Activated CD4-positive, alpha-beta T cell treated with anti-CD3 and anti-CD28 coated beads, Interleukin-2, Interleukin-6, amounts not matched to agents 100 ng/mL and 50 ng/mL, durations not matched to agents 16 hours and 8 hours (primary cell): ENCODE measurements at places on chromosomes 5 and 9.

- DNase-seq: no peak
Measured at GRCh38 chr5:173751266-173751600, 134.8 kb upstream of the BOD1 start.

GRCh38 chr5:177374211-177374610 lies 10.0 kb upstream of the SLC34A1 start:
- no peak for DNase-seq

DNA sequence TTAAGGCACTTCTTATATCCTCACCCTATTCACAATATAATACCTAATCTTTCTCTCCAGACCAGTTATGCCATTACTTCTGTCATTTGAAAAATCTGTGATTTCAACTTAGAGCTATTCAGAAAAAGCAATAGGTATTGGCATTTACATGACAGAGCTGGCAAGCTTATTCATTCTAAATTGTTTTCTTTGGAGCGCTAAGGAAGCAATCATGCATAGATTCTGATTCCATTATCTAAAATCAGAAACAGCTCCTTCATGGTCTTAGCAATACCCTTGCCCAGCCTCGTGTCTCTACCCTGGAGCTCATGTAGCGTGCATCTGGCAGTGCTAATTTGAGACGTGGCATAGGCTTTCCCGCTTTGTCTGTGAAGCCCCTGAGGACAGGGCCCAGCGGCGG lies 4.5 kb downstream of the SLC1A1 start:
- DNase-seq: no peak

DNA sequence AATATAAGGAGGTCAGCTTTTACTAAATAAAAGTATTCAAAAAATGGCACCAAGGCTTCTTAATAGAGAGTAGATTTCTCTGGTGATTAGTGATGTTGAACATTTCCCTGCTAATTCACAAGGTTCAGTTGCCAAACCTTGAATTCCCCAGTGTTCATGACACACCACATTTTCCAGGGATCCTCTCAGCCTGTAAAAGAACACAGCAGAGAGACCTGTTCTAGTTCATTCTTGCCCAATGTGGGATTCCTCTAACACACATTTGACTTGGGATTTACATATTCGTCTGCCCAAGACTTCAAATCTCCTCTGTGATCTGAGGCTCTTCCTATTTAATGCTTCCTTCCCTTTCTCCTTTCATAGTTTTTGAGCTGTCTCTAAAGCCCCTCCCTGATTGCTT lies 273.2 kb upstream of the CDH9 start:
- DNase-seq: no peak

DNA sequence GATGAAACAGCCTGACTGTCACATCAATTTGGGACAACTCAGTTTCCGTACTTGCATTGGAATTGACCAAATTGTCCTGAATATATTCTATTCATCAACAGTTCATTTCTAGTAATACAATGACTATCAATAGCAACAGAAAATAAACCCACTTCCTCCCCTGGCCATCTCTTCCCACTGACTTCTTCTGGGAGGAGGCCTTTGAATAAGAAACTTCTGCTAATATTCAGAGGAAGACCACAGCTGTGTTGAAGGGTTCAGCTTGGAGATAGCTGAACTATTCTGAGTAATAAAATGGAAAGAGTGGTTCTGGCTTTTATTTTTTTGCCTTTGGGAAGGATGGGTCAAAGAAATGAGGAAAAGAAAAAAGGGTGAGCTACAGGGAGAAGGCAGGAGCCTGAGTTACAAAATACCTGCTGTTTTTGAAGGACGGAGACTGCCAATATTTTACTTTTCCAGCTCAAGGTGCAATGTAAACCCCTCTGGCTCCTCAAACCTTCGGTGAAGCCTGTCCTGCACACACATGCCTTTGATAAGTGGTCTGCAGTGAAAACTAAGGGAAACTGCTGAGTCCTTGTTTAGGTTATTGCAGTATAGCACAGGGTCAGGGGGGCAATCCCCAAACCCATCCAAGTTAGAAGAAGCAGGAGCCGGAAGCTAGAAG lies 29.9 kb downstream of the FYB1 start:
- no peak for DNase-seq

DNA sequence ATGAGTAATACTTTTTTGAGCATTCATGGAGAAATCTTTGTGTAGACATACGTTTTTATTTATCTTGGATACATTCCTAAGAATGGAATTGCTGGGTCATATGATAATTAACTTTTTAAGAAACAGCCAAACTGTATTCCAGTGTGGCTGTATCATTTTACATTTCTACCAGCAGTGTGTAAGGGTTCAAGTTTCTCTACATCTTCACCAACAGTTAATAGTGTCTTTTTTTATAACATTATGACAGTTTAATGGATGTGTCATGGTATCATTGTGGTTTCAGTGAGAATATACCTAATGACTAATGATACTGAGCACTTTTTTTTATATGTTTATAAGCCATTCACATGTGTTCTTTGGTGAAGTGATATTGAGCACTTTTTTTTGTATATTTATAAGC lies 52.4 kb downstream of the NIPBL start:
- no peak for DNase-seq

GRCh38 chr9:22030101-22030598 lies 21.0 kb upstream of the CDKN2B start:
- no peak for DNase-seq

DNA sequence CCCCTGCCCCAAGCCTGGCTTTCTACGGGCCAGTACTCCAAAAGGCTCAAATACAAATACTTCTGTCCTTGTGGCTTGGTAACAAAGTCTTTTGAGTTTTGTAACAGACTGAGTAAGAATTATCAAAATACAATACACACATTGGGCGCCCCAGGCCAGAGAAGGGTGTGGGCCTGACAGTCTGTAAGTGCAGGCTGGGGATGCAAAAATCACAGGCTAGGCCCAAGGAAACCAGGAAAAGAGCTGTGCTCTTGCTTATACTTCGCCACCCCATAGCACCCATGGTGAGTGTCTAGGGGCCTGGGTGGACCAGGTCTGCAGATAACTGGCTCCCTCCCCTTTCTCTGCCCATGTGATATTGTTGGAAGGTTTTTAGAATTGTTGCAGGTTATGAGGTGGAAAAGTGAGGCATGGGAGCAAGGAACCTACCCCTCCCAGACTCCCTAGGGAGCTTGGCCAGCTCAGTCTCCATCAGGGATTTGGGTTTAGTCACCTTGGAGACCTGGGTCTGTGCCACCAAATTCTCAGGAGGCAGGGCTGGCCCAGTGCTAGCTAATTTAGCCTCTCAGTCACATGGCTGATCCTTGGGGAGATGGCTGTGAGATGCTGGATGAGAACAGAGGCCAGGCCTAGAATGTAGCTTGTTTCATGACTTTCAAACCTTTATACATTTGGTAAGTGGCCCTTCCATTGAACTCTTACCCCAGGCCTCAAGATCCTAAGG lies 72.9 kb downstream of the TARS1 start:
- no peak for DNase-seq

DNA sequence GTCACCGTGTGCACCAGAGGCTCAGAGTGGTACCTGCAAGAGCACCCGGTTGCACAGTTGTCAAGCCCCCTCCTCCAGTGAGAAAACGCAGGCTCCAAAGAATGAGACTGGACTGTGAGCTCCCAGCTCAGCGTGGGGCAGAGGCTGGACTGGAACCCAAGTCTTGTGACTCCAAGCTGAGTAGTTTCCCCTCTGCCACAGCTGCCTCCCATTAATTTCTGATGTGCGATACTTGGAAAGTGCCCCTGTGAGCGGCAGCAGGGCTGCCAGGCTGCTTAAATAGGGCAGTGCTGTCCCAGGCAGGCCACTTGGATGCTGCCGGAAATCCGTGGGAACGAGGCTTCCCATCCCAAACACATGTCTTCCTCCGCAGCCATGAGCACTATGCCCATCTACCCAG lies 62.2 kb upstream of the ANGPTL2 start:
- DNase-seq: no peak

GRCh38 chr9:16060436-16061129 lies 507.7 kb downstream of the CCDC171 start:
- DNase-seq: no peak

DNA sequence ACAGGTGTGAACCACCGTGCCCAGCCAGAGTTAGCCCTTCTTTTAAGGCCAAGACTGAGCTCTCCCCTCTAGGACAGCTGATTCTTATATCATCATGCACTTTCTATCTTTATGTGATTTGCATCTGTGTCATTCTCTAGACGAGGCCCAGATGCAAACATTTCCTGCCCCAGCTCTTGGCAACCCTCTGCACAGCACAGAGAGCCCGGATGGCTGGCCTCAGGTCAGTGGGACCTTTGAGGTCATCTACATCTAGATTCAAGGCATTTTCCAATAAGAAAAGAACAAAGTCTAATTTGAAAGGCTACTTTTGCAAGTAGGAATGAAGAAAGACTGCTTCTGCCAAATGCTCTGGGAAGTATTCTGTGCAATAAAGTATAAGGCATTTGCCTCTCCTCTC lies 109.0 kb upstream of the DAB2 start:
- DNase-seq: no peak

DNA sequence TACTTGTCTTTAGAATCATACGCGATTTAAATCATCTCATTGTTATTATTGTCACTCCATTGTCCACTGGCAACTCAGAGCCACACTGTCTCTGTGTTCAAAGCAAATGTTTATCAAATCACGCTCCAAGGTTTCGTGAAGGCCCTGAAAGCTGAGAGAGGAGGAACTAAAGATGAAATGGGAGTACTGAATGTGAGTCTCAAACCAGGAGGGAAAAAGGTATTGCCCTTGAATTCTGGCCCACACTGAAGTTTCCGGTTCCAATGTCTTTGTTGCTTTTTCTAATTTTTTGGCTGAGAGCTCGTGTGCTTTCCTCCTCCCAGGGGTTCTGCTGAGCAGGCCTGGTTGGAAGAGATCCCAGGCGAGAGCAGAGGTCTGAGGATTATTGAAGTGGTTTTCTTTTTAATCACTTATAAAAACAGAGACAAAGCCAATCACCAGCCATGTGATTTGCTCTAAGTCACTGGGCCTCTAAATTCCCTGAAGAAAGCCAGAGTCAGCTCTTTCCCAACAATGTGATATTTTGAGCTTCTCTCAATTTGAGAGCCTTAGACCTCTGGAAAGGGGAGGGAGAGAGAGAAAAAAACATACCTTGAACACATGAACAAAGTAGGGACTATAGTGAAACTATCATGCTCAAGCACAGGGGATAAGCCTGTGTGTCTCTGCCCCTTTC lies 420.8 kb upstream of the GRAMD2B start:
- DNase-seq: no peak

- DNase-seq: no peak
Measured at GRCh38 chr9:2879803-2880202, 35.9 kb upstream of the PUM3 start.

DNA sequence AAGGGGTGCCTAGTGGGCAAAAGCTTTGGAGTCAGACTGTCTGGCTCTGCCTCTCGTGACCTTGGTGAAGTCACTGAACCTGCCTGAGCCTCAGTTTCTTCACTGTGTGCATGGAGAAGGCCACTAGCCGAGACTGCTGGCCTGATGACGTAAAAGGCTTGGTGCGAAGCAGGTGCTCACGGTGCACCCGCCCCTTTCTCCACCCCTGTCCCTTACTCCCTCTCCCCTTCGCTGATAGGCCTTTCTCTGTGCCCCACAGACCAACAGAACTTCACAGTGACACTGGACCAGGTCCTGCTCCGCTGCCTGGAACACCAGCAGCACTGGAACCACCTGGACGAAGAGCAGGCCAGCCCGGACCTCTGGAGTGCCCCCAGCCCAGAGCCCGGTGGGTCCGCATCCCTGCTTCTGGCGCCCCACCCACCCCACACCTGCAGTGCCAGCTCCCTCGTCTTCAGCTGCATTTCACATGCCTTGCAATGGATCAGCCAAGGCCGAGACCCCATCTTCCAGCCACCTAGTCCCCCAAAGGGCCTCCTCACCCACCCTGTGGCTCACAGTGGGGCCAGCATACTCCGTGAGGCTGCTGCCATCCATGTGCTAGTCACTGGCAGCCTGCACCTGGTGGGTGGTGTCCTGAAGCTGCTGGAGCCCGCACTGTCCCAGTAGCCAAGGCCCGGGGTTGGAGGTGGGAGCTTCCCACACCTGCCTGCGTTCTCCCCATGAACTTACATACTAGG lies 10.4 kb downstream of the FPGS start:
- DNase-seq: no peak

DNA sequence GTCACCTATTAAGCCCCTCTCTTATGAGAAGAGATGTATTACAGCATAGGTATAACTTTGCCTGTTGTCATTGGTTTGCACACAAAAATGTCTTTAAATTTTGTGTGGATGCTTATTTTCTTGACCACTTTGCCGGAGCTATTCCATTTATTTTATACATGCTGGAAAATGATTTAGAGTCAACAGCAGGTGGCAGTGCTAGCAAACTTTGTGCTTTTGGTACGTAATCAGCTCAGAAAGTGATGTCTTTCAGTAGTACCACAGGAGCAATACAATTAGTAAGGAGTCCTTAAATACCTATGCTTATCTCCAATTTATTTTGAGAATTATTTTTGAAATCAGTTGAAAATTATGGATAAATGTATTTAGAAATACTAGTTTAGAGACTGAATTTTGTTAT lies 19.8 kb upstream of the NUDT12 start:
- peak; percentile 23 for DNase-seq

DNA sequence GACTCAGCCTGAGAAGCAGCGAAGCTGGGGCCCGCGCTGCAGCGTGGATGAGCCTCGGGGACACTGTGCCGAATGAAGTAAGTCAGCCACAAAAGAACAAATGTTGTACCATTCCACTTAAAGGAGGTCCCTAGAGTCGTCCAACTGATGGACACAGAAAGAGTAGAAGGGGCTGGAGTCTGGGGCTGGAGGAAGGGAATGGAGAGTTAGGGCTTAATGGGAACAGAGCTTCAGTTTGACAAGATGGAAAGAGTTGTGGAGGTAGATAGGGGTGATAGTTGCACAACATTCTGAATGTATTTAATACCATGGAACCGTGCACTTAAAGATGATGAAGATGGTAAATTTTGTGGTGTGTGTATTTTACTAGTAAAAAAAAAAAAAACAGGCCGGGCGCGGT lies 119.9 kb downstream of the EHMT1 start:
- DNase-seq: no peak
